ENCODE measurements at places on chromosomes 6 and 20. TPM values are rescaled to one million over a fixed set of nuclear protein-coding genes. Genes with fewer than 3 reads are reported as not detected.

Gene PMEPA1
- polyA plus RNA-seq, result 3.1 TPM

GRCh38 chr6:132728616-132729015, 14.8 kb upstream of the VNN1 start:
- DNase-seq, result no peak

GRCh38 chr6:30007132-30007764, 53.8 kb upstream of the POLR1H start:
- no peak for DNase-seq

DNA sequence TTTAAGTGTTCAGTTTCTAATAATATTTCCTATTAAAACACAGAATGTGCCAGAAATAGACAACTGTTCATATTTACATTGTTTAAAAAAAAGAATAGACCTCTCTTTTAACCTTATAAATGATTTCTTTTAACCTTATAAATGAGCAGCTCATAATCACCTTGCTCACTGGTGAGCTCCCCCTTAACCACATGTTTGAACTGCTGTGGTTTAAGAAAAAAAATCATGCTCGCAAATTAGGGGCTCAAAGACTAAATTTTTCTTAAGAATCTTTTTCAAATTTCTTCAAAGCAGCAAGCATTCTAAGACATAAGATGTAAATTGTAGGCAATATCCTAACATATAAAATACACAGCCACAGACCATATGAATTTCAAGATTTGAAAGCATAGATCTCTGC, 32.8 kb downstream of the FAM8A1 start:
- no peak for DNase-seq

DNA sequence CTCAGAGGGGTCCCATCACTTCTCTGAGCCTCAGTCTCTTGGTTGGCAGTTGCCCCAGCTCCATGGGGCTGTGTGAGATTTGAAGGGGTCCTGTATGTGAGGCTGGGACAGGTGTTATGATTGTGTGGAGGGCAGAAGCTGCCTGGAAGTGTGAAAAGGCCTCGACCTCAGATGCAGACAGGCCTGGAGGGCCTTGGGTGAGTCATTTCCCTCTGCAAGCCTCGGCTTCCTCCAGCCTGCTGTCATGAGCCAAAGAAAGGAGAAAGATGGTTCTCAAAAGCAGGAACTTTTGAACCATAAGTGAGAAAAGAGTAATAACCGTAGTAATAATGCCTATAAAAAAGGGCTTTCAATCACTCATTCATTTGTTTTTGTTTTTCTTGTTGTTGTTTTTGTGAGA, 37.5 kb downstream of the SNAI1 start:
- DNase-seq, result no peak

DNA sequence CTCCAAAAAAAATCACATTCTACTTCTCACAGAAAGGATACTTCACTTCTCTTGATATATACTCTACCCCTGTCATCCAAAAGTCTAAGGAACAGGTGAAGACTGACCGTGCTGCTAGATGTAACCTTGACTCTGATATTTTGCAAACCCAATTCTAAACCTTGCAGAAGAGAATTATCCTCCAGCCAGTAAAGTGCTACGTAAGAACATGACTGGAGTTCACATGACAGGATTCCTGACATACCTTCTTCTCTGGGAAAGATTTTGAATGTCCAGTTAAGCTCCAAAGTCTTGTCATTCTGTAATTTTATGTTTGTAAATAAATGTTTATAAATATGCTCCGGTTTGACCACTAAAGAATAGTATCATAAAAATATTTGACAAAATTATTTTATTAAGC, 35.8 kb downstream of the BTBD9 start:
- no peak for DNase-seq

Data from BJ (cell line).